Activated CD4-positive, alpha-beta T cell treated with anti-CD3 and anti-CD28 coated beads, Interleukin-2, amount 10 ng/mL, durations not matched to agents 24 days and 14 days (primary cell): ENCODE measurements at places on chromosomes 16 and 17. TPM values are rescaled to one million over a fixed set of nuclear protein-coding genes. Genes with fewer than 3 reads are reported as not detected.

Gene SKAP1
- total RNA-seq: 59.3 and 63.1 TPM in 2 replicates

DNA sequence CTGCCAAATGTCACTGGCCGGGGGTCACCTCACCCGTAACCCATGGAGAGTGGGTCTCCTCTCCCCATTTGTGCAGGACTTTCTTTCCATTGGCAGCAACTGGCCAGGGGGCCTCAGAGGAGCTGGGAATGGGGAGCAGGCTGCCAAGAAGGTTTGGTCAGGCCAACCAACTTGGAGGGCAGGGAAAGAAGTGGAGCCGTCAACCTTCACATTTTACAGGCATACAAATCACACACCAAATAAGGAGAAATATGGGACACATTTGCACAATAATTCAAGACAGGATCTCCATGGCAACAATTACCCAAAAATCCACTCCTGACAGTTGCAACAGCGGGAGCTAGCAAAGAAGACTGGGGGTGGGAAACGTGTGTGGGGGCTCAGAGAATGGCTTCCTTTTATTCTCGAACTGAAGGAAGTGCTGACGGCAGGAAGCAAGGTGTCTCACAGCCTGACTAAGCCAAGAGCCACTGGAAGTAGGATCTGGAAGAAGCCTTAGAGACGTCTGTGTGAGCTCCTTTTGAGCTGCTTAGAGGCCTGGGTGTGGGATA lies 20.9 kb downstream of the RPRML start:
- no peaks in the 10 kb centered on the region for H3K27me3 ChIP-seq
- H3K36me3 ChIP-seq: peaks cover 5% of the 10 kb centered on the region
- no peak overlapping the region for H3K4me3 ChIP-seq

Gene CA7
- total RNA-seq: 0.28 and 0.56 TPM in 2 replicates

Gene VASN
- 0.16 TPM in 1 of 2 replicates, not detected in the other for total RNA-seq

DNA sequence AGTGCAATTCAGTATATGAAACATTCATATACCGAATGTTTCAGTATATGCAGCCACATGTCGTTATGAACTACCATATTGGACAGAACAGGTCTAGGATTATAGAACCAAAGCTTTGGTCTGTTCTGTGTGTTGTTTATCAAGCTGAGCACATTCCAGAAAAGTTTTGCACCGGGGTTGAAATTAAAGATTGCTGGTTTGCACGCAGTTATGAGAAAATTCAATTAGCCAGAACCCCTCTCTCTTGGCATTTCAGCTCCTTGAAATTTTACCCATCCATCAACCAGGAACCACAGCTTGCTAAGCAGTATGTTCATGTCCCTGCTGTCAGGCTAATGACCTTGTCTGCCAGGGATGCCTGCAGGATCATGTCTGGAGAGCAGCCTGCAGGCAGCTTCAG lies 9.5 kb downstream of the KRT32 start:
- H3K4me1 ChIP-seq: no peaks in the 10 kb centered on the region
- peaks cover 4% of the 10 kb centered on the region for H3K27me3 ChIP-seq
- no peak for DNase-seq
- H3K4me3 ChIP-seq: no peak overlapping the region
- H3K27ac ChIP-seq: no peak overlapping the region
- H3K36me3 ChIP-seq: no peaks in the 10 kb centered on the region
